RPMI7951 (cell line): ENCODE measurements at places on chromosomes 16 and 17.
A peak's percentile ranks its signal among the peaks of the same experiment; 100 is the strongest.

- DNase-seq = no peak
Observed at GRCh38 chr16:4414187-4414917, 2.0 kb downstream of the CORO7 start.

GRCh38 chr16:29011112-29011511, 26.3 kb downstream of the LAT start:
- DNase-seq = no peak

- DNase-seq = no peak
Observed at GRCh38 chr17:17102176-17102575, 59.9 kb downstream of the MPRIP start.

DNA sequence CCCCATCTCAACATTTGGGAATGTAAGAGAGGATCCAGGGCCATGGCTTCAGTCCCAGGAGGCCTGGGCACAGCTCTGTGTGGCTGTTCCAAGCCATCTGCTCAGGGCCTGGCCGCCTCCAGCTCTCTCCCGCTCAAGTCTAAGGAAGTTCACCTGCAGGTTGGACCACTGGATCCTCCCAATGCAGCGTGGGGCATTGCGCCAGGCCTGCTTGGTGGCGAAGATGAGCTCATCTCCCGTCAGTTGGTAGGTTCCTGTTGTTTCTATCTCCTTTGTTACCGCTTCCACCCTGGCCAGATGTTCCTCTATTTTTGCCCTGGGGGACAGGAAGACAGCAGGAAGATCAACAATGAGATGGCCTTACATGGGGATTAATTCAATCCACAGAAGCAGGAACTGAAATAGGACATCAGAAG, 17.5 kb downstream of the NOS2 start:
- peak; percentile 95 for DNase-seq

GRCh38 chr17:27854163-27854562, 39.0 kb downstream of the LYRM9 start:
- no peak for DNase-seq
